ENCODE measurements at places on chromosomes 6 and 20.

DNA sequence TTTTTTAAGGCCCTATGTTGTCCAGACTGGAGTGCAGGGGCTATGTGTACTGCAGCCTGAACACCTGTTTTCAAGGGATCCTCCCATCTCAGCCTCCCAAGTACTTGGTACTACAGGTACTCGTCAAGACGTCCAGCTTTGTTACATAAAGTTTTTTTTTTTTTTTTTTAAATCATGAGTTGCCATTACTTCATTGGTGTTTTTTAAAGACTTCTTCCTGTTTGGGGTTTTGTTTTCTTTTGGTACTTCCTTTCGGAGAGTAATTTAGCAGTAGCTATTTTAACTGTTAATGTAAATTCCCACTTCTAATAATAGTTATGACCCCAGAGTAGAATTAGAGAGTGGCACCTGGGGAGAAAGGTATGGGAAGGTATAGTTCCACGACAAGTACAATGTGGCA, 10.5 kb downstream of the ZNFX1 start:
- DNase-seq, result no peak

GRCh38 chr6:4950076-4950475, 53.8 kb downstream of the RPP40 start:
- no peak for DNase-seq

DNA sequence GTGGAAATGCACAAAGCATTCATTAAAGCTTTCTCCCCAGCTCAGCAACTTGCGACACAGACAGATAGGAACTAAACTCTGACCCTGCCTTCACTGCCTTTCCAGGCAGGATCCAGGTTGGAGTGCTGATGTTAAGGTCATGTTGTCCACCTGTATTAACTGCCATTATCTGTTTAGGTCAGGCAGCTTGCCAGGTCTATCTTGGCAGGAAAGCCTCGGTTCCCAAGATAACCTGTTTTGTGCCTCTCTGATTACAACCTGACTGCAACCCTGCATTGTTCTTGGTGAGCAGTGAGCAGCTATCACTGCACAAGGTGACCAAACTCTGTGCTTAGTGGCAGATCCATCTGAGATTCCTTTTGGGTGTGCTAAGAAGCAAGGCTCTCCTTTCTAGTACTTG, 23.2 kb upstream of the ELOVL2 start:
- no peak for DNase-seq

DNA sequence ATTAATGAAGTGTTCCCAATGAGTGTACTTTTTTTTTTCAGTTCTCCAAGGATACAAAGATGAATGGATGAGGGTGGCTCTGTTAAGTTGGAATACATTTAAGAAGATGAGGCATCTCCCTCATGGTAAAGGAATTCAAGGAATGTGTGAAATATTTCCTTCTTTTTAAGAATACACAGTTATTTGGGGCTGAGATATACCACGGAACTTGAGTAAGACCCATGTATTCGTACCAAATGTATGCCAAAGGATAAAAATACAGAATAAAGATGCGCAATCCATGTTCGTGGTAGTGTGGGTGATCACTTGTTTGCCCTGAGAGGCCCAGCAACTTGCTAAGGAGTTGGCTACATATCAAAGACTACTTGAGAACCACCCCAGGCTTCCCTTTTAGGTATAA, 164.2 kb upstream of the TCF21 start:
- DNase-seq, result no peak

- DNase-seq, result no peak
These were observed 116.2 kb downstream of the RWDD2A start for GRCh38 chr6:83309344-83309743.

GRCh38 chr6:130393306-130393705, 27.5 kb downstream of the TMEM200A start:
- DNase-seq, result no peak

DNA sequence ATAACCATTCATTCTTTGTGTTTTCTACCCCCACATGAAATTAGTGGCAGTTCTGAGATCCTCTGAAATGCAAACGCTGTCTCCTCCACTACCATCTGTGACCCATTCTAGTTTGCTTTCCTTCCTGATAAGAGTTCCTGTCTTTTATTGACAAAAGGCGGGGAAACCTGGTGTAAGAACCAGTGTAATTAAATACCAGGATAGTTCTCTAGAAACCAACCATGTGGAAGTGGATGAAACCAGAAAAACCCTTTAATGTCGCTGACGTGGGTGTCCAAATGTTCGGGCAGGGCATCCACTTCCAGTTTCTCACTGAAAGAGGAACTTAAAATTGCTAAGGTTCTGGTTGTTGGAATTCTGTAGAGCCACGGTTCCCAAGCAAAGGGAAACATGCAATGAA, 79.1 kb downstream of the TNFRSF21 start:
- no peak for DNase-seq

All from stimulated activated CD4-positive, alpha-beta T cell treated with anti-CD3 and anti-CD28 coated beads, Interleukin-12 subunit alpha, Interleukin-12 subunit beta, amount 100 ng/mL, for 48 hours (primary cell).